ENCODE measurements at places on chromosomes 5 and 9.
A peak's percentile ranks its signal among the peaks of the same experiment; 100 is the strongest.

DNA sequence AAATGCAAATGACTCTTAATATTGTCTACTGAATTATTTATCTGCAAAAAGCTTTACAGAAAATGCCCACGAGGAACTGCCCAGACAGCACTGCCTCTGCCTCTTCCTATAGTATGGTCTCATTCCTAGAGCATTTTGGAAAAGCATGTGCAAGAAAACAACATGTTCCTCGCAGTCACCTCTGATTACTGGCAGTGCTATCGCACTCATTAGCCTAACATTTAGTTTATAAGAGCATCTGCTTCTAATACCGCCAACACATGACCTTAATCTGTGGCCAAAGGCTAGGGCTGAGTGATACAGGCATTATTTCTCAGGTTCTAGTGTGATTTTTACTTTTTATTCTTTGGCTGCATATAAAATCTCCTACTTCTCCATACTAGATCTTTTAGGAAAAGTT, 259.2 kb downstream of the FBXL17 start:
- peak; percentile 9 for DNase-seq

DNA sequence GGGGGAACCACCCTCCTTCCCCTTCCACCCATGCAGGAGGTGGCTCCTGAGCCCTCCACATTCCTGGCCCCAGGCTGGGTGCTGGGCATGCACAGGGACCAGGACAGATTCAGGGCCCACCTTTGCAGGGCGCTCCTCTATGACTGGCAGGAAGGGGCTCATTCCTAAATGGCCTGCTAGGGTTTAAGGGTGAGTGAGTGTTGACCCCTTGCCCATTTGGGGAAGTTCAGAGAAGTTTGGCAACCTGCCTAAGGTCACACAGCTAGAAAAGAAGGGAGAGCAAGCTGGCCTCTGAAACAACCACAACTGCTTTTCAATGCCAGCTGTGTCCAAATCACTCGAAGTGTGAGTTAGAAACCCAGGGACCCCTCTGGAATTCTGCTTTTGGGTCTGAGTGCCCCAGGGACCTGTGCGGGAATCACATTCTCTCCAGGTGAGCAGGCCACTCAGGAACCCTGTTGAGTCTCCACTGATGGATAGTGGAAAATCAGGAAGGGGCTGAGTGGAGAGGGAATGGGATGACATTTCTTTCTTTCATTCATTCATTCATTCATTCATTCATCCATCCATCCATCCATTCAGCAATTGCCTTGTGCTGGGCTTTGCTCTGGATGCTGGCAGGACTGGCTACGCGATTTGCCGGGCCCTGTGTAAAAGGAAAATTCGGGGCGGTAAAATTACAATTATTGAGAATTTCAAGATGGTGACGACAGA, 191.9 kb downstream of the C9orf50 start:
- DNase-seq = no peak

DNA sequence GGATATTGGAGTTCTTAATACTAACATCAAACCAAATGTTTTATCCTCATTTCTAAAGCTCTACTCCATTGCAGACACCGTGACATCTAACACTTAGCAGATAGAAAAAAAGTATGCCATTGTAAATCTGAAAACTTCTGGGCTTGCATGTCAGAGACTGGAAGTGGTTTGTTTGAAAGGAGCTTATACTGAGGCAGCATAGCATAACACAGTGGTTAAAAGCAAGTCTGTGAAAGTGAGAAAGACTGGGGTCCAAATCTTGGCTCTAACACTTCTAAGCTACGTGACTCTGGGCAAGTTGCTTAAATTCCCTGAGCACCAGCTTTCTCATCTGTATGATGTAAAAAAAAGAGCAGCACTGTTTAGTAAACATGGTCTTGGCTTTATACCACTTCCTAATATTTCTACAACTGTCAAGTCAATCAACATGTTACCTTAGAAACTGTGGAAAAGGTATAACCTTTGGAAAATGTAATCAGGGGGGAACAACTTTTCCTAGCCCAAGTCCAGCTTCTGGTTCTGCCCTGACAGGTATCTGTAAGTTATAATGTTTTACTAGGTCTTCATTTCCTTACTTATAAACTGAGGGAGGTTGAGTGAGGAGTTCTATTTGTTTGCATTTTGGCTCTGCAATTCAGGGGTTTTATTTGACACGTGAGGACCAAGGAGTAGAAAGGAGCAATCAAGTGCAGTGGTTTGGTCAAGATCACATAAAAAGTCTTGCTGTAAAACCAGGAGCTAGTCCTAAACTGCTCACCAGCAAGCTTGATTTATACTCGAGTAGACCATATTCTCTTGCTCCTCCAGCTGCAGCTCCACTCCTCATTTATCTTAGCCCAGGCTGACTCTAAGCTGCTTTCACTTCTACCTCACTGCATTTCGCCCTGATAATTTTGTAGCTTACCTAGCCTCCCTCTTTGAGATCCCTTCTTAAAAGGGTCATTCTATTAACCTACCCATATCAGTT, 541.0 kb downstream of the RAB3C start:
- peak; percentile 30 for DNase-seq

DNA sequence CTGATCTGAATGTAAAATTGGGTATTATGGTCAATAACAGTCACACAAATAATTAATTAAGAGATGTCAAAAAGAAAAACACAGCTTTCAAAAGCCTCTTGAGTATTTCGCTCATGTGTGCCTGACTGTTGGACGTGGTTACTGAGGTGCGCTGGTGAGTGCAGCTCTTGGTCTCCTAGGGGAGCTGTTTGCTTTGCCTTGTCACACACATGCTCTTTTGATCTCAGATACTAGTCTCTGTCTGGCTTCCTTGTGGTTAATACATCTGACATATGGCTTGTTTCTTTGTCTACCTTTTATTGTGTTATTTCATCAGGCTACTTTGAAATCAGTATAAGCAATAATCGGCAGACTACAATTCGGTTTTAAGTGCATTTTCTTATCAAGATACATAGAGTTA, 51.5 kb downstream of the PCSK1 start:
- DNase-seq = no peak

- DNase-seq = no peak
Observed at GRCh38 chr9:127816362-127816725, 13.7 kb downstream of the FPGS start.

DNA sequence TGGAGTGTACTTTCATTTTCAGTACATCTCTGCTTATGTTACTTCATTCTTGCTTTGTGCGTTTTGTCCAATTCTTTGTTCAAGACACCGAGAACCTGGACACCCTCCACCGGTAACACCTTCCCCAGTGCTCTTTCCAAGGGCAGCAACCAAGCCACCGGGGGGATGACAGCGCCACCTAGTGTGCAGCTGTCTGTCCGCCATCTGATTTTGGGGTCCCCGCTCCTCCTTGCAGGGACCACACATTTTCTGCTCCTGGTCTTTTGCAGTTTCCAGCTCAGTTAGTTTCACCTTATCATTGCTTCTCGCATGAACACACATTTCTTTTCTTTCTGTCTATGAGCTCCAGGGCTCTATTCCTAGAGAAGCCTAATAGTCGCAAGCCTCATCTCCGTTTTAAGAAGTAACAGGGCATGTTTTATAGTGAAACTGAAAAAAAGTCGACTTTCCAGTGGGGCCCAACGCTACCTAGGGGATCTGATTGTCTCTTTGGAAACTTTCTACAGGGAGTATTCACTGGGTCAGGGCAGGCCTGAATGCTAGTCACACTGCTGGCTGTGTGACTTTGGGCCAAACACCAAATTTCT, 152.1 kb downstream of the FSTL4 start:
- DNase-seq = no peak

DNA sequence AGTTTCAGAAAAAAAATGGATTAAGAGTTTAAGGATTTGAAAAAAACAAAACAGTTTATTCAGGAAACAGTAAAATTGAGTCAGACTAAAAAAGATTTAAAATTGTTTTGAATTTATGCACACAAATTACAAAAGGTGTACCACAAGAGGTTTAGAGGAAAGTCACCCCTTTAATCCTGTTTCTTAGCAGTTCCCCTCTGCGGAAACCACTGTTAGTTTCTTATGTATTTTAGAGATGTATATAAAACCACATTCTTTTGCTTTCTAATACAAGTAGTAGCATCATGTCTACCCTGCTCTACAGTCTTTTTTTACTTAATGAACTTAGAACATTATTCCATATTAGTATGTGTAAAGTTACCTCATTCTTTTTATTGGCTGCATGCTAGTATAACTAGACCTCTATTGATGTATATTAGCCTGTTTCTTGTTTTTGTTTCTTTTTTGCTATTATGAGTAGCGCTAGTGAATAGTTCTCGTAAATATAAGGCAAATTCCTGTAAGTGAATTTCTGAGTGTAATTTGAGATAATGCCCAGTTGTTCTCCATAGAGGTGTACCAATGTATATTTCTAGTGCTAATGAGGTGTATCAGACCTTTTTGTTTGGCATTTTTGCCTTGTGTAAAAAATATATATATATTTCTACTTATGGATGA, 20.0 kb downstream of the GPBP1 start:
- DNase-seq = no peak

- DNase-seq = no peak
Observed at GRCh38 chr9:3810231-3810630, 284.4 kb upstream of the RFX3 start.

GRCh38 chr5:175590471-175590881, 67.4 kb upstream of the HRH2 start:
- peak; percentile 15 for DNase-seq

GRCh38 chr5:134007581-134008265, 2.9 kb upstream of the VDAC1 start:
- no peak for DNase-seq

GRCh38 chr5:91434348-91434747, 51.2 kb upstream of the ARRDC3 start:
- no peak for DNase-seq

GRCh38 chr9:121286973-121287741, 19.2 kb downstream of the GSN start:
- peak; percentile 97 for DNase-seq

DNA sequence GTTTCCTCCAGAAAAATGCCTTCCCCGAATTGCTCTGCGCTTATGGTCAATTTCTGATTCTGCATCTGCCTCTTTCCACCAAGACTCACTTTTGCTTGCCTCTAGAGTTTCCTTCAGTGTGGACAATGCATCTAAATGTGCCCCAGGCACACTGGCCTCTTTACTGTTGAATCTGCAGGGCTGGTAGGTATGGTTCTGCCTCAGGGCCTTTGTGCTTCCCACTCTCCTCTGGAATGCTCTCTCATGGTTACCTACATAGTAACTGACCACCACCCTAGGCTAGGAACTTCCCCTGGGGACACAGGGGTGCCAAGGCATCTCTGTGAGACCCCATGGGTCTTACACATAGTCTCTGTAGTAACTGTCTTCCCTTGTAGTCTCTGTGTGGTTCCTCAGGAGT, 1258.6 kb downstream of the CDH12 start:
- no peak for DNase-seq

DNA sequence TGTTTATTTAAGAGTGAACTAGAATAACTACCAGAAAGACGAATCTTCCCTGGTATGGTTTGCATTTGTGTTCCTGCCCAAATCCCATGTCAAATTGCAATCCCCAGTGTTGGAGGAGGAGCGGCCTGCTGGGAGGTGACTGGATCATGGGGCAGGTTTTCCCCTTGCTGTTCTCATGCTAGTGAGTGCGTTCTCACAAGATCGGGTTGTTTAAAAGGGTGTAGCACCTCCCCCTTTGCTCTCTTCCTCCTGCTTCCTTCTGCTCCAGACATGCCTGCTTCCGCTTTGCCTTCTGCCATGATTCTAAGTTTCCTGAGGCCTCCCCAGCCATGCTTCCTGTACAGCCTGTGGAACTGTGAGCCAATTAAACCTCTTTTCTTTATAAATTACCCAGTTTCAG, 210.3 kb upstream of the TBC1D2 start:
- DNase-seq = no peak

DNA sequence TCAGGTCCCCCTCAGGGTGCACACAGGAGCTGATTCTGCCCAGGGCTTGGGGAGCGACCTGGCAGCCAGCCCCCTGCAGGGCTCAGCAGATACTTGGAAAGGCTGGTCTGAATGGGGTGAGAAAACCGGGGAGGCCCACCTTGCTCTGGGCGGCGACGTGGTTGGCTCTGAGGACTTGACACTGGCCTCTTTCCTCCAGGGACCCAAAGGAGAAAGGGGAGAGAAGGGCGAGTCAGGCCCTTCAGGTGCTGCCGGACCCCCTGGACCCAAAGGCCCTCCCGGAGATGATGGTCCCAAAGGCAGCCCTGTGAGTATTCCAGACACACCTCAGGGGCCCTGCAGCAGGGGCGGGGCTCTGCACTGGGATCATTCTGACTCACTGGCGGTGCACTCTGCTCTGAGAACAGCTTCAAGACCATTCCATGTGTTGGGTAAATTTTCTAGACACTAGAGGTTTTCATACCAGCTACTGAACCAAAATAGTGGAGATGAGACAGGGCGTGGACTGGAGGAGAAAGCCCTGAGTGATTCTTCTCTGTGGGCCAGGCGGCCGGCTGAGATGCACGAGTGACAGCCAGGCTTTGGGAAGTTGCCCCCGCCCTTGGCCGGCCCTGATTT, 65.9 kb upstream of the FCN2 start:
- DNase-seq = no peak

DNA sequence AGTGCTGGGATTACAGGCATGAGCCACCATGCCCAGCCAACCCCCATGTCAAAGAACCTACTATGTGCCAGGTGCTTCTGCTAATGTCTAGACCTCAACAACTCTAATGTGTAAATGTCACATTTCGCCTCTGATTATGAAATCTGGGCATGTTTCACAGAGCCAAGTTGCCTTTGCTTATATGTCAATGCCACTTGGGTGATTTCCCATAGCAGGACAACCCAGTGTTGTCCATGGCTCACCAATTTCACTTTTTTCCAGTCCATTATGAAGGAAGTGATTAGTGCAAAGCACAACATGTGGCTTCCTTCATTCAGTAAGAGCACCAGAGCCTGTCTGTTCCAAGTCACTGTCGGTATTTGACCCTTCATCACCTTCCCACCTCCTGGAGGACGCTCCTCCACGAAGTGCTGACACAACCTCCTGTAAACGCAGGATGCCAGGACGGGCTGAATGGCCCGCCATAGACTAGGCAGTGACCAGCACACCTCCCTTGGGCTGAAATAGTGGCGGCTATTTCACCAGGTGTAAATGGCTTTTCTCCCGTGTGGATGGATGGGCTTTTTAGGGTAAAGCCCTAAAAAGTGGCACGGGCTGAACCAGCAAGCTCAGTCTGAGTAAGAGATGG, 962 bp upstream of the PKN3 start:
- DNase-seq = no peak

GRCh38 chr9:90219548-90220118, 423.0 kb downstream of the DIRAS2 start:
- no peak for DNase-seq

GRCh38 chr5:148543727-148544126, 110.6 kb downstream of the HTR4 start:
- no peak for DNase-seq

- DNase-seq = no peak
Observed at GRCh38 chr5:107676702-107677101, 6.0 kb upstream of the EFNA5 start.

DNA sequence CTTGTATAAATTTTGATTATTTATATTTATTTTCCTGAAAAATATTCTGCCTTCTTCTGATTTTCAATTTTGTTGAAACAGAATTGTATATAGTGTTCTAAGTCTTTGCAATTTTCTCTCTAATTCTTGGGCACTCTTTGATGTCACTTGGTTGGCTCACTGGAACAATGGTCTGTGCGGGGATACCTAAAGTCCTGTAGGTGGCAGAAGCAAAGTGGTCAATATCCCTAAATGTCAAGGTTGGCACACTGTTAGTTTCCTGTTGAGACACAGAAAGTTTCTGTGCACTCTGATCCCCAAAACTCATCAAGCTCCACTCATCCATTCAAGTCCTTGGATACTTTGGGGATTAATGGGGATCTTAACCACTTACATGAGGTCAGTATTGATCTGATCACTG, 480.8 kb upstream of the CCNG1 start:
- no peak for DNase-seq

GRCh38 chr5:170148430-170149205, 42.9 kb downstream of the FOXI1 start:
- DNase-seq = no peak
